Central memory CD4-positive, alpha-beta T cell (primary cell): ENCODE measurements at places on chromosomes 11 and 22.

DNA sequence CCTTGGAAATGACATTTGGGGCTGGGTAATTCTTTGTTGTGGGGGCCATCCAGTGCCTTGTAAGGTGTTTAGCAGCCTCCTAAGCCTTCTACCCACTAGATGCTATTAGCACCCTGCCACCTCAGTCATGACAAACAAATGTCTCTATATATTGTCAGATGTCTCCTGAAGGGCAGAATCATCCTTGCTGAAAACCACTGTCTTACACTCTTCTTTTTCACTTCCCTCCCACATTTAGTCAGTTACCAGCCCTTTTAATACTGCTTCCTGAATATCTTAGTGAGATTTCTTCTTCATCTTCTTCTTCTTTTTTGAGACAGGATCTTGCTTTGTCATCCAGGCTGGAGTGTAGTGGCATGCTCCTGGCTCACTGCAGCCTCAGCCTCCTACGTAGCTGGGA lies 33.1 kb downstream of the TNRC6B start:
- DNase-seq: no peak

- no peak for DNase-seq
These were observed 35.7 kb upstream of the KLHL35 start for GRCh38 chr11:75468534-75469340.

DNA sequence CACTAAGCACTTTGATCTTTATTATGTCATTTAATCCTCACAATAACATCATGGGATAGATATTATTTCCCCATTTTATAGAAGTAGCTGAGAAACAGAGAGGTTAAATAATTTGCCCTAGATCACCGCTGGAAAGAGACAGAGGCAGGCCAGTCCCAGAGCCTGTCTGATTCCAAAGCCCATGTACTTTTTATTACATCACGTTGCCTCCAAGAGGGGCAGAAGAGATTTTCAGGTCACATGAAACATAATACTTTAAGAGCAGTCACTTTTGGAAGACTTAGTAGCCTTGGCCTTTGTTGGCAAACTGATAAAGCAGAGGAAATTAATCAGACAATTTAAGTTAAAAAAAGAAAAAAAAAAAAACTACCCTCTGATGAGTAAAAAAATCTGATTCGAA lies 200.2 kb upstream of the ARHGAP20 start:
- no peak for DNase-seq

GRCh38 chr11:32331098-32331497 lies 104.2 kb downstream of the WT1 start:
- no peak for DNase-seq

DNA sequence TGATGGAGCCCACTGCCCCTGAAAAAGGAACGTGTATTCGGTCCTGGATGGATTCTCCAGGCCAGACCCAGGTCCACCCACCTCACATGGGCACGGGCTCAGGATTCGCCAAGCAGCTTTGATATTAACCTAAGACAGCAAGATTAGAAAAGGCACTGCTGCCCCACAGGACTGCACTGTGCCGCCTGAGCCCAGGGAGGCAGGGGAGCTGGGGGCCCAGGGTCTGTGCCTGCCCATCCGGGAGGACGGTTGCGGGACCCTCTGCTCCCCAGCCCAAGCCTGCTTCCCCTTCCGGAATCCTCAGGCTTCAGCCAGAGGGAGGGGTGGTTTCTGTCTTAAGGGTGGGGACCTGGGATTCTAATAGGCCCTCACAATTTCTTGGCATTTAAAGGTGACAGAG lies 13.5 kb upstream of the VSIG10L2 start:
- no peak for DNase-seq

- DNase-seq: no peak
These were observed 77.5 kb upstream of the PHOX2A start for GRCh38 chr11:72321381-72321996.

- no peak for DNase-seq
These were observed 34.1 kb upstream of the JAM3 start for GRCh38 chr11:134034496-134035381.

GRCh38 chr11:108494182-108494581 lies 4.0 kb downstream of the POGLUT3 start:
- no peak for DNase-seq

- DNase-seq: no peak
These were observed 12.1 kb downstream of the CPT1A start for GRCh38 chr11:68829581-68829980.

- DNase-seq: no peak
These were observed 5.4 kb downstream of the TMPRSS13 start for GRCh38 chr11:117923773-117924172.

DNA sequence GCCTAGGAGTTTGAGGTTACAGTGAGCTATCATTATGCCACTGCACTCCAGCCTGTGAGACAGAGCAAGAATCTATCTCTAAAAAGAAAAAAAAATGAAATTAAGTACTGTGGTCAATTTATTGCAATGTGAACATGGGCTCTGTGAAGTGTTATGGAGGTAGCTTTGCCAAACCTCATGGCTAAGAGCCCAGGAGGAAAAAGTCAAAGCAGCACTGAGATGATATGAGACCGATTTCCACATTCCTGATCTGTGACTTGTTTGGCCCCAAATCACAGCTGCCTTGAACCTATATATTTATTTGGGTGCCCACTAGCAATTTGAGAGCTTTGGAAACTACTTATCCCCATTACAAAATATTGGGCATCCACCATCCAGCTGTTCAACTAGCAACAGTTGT lies 29.8 kb upstream of the TMEM135 start:
- no peak for DNase-seq

GRCh38 chr11:26243426-26243825 lies 88.5 kb upstream of the ANO3 start:
- DNase-seq: no peak

DNA sequence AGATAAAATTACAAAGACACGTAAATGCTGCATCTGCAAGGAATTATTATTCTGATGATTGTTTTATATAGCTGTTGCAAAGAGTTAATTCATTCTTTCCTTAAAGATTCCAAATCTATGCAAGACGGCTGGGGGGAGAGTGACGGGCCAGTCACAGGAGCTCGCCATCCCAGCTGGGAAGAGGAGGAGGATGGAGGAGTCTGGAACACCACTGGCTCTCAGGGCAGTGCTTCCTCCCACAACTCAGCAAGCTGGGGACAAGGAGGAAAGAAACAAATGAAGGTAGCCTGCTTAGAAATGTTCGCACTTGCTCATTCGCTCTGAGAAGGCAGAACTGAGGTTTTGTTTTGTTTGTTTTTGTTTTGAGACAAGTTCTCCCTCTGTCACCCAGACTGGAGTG lies 73.0 kb upstream of the ADSL start:
- no peak for DNase-seq
